ENCODE measurements at places on chromosomes 16 and 17. TPM values are rescaled to one million over a fixed set of nuclear protein-coding genes. Genes with fewer than 3 reads are reported as not detected.

Gene YPEL3
- 26.7 TPM for total RNA-seq

Gene MT4
- total RNA-seq = not detected

- H3K36me3 ChIP-seq = peaks cover 27% of the 10 kb centered on the region
- peaks cover 24% of the 10 kb centered on the region for H3K4me1 ChIP-seq
- no peak overlapping the region for H3K4me3 ChIP-seq
- no peaks in the 10 kb centered on the region for H3K27me3 ChIP-seq
- H3K27ac ChIP-seq = no peak overlapping the region
Measured at GRCh38 chr16:14321542-14321941, 250.4 kb downstream of the MRTFB start.

DNA sequence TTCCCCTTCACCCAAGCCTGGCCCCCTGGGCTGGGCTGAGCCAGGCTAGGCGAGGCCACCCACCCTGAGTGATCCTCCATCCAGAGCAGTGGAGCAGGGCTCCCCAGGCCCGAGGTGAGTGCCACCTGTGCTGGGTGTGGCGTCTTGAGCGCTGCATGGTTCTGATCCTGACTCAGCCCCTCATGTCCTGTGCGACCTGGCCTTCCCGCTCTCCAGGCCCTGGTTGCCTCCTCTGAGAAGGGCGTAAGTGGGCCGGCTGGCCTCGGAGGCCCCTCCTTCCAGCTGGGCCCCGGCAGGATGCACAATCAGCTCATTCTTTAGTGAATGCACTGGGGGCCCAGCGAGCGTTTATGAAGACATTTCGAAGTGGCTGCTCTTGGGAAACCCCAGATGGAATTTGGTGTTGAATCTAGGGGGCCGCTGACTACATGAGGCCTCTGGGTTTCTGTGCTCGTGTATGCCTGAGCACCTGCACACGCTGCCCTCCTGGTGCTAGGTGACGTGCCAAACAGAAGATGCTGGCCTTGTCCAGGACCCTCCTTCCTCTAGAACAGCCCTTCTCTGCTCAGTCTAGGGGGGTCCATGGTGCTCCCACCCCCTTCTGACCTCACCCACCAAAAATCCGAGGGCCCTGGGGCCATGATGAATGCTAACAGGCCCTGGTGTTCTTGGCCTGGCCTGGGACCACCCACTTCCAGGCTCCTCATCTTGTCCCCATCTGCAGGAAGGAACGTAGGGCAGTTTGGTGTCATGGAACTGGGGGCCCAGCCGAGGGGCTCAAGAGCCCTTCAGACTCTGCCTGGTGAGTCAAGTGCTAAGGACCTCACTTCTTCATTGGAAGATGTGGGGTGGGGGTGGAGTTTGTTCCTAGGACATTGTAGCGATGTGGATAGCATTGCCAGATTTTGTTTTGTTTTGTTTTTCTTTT is 3.6 kb upstream of the TMEM92 start:
- H3K4me1 ChIP-seq = peaks cover 70% of the 10 kb centered on the region
- no peaks in the 10 kb centered on the region for H3K27me3 ChIP-seq
- peak overlapping the region; percentile 95 for H3K27ac ChIP-seq
- DNase-seq = peak; percentile 55
- H3K36me3 ChIP-seq = no peaks in the 10 kb centered on the region

Gene RTN4RL1
- 0.45 TPM for total RNA-seq

Gene CLEC18C
- not detected for total RNA-seq

DNA sequence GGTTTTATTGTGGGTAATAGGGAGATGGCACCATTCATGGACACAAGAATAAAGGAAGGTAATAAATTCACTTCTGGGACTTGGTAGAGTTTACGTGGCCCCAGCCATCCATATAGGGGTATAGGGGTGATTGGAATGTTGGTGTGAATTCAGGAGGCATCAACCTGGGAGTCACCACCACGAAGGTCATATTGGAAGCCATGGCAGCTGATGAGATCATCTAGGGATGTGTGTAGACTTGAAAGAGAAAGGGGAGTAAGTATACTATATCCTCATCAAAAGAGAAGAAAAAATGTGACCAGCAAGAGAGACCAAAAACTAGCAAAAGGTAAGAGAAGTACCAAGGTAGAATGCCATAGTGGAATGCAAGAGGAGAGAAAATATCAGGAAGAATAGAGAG is 26.6 kb upstream of the GINS3 start:
- DNase-seq = no peak
- H3K4me3 ChIP-seq = no peak overlapping the region
- H3K27ac ChIP-seq = no peak overlapping the region
- H3K27me3 ChIP-seq = peaks cover 29% of the 10 kb centered on the region
- peaks cover 8% of the 10 kb centered on the region for H3K4me1 ChIP-seq

DNA sequence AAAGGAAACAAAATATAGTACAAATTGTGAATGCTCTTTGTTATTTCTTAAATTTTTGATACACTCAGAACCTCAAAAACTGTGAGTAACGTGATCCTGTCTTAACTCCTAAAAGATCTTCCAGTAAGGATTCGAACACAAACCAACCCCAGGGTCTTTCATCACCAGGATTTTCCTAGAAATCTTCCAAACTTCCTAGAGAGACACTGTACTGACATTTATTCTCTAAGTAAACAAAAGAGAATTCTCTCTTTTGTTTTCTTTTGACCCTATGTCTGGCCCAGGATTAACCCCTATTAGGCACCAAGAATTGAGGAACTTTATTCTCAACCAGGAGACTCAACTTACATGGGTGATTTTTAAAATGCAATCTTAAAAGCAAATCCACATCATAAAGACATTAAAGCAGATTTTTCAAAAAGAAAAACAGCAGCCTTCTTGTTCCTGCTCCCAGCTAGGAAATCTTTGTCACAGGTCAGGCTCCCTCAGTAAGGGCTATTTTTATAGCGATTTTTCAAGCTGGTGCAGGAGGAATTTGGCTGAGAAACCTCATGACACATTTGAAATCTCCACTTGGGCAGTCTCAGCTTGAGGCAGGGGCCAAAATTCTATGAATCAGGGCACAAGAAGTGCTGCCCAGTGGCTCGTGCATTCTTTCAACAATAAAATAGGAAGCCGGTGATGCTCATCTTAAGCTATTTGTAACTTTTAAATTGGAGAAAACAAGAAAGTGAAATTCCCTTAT is 6.2 kb upstream of the SMG1 start:
- no peaks in the 10 kb centered on the region for H3K36me3 ChIP-seq
- peak overlapping the region; percentile 51 for H3K27ac ChIP-seq
- DNase-seq = peak; percentile 68
- peaks cover 18% of the 10 kb centered on the region for H3K4me1 ChIP-seq

- DNase-seq = no peak
- H3K27me3 ChIP-seq = no peaks in the 10 kb centered on the region
- H3K27ac ChIP-seq = no peak overlapping the region
- H3K4me3 ChIP-seq = no peak overlapping the region
- H3K4me1 ChIP-seq = no peaks in the 10 kb centered on the region
- peaks cover 33% of the 10 kb centered on the region for H3K36me3 ChIP-seq
Measured at GRCh38 chr16:23482778-23483177, 27.5 kb downstream of the GGA2 start.
